Stimulated activated CD8-positive, alpha-beta memory T cell treated with anti-CD3 and anti-CD28 coated beads, Interleukin-4, amount 100 ng/mL, for 24 hours (primary cell): ENCODE measurements at places on chromosomes 1 and 21.
A peak's percentile ranks its signal among the peaks of the same experiment; 100 is the strongest.

- DNase-seq = no peak
Observed at GRCh38 chr1:97989094-97989680, 68.4 kb upstream of the DPYD start.

GRCh38 chr1:95984798-95985374, 736.7 kb upstream of the PTBP2 start:
- DNase-seq = no peak

DNA sequence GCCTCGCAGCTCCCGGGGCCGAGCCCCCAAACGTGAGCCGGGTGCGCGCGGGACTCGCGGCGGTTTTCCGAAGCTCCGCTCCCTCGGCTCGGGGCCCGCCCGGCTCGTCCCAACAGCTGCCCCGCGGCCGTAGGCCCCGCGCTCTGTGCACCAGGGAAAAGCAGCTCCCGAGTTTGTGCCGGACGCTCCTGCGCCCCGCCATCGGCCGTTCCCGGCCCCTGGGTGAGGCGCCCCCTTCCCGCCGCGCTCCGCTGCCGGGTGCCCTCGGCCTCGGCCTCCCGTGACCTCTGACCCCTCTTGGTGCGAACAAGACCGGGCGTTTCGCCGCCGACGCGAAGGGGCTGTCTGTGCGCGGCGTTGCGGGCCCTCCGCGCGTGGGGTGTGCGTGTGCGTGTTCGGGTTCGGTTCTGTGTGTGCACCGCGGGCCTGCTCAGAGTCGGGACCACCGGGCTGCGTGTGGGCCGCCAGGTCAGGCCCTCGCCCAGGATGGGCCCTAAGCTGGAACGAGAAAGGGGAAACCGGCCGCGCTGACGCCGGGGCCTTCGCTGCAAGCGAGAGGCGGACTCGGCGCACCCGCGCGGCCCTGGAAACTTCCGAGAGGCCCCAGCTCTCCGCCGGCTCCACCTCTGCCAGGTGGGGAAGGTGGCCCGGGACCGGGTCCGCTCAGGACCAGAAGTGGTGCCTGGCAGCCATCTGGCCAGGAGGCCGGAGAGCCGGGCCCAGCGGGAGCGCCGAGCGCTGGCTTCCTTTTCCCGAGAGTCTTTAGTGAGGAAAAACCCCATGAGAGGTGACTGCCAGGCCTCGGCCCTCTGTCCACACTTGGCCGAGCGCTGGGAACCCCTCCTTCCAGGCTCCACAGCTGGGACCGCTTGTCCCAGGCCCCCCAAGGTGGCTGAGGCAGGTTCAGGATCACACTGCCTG, 1.9 kb downstream of the PRDM16 start:
- no peak for DNase-seq

DNA sequence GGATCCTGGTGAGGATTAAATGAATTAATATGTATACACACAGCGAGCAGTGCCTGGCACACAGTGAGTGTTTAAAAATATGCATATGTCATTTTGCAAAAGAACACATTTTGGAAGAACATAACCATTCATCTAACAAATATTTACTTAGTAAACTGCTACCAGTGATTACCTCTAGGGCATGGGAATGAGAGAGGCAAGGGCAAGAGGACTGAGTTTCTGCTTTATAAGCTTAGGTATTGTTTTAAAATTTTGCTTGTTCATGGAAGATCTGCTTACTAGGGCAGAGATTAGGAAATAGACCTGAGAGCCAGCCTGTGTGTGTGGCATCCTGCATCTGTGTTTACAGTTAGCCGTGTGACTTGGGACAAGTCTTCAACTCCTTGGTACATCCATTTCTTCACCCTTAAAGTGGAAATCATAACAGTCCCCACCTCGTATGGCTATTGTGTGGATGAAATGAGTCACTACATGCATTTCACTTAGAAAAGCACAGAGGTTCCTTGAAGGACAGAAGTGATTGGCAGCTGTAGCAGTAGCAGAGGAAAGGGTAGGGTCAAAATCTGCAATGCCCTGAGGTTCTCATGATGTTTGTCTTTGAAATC, 198.5 kb upstream of the FMN2 start:
- no peak for DNase-seq

- DNase-seq = no peak
Observed at GRCh38 chr21:41837756-41838297, 41.3 kb downstream of the PRDM15 start.

DNA sequence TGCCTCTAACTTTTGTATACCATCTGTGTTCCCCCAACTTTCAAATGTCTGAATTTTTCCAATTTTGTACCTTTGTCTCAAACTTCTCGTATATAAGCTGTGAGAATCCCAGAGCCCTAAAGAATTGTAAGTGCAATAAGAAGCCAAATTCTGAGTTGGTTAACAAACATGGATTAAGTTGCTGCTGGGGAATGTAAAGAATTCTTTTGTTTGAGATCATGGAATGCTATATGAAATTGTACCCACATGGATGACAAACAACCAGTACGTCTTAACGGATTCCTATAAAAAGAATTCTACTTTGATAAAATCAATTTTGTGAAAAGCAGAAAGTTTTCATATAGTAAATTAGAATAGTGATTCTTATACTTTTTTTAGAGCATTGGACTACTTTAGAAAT, 72.4 kb upstream of the CYP2J2 start:
- no peak for DNase-seq

GRCh38 chr21:33027401-33028286, 1.9 kb downstream of the OLIG2 start:
- no peak for DNase-seq

DNA sequence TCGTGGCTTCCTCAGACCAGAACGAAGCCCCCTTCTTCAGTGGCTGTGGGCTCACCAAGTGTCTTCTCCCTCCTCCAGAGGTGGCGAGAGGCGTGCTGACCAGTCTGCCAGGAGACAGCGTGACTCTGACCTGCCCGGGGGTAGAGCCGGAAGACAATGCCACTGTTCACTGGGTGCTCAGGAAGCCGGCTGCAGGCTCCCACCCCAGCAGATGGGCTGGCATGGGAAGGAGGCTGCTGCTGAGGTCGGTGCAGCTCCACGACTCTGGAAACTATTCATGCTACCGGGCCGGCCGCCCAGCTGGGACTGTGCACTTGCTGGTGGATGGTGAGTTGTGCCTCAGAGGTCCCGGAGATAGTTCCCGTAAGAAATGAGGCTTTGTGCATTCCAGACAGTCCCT, 24.0 kb downstream of the IL6R start:
- no peak for DNase-seq

GRCh38 chr1:97739596-97740103, 181.2 kb downstream of the DPYD start:
- DNase-seq = no peak

DNA sequence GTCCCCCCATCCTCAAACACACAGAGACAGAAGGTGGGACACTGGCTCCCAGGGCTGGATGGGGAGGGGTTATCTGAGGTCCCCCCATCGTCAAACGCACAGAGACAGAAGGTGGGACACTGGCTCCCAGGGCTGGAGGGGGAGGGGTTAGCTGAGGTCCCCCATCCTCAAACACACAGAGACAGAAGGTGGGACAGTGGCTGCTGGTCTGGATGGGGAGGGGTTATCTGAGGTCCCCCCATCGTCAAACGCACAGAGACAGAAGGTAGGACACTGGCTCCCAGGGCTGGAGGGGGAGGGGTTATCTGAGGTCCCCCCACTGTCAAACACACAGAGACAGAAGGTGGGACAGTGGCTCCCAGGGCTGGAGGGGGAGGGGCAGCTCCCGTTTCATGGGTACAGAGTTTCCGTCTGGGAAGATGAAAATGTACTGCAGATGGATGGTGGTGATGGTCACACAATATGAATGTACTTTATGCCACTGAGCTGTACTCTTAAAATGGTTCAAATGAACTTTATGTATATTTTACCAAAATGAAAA, 69.2 kb downstream of the SCCPDH start:
- DNase-seq = no peak

DNA sequence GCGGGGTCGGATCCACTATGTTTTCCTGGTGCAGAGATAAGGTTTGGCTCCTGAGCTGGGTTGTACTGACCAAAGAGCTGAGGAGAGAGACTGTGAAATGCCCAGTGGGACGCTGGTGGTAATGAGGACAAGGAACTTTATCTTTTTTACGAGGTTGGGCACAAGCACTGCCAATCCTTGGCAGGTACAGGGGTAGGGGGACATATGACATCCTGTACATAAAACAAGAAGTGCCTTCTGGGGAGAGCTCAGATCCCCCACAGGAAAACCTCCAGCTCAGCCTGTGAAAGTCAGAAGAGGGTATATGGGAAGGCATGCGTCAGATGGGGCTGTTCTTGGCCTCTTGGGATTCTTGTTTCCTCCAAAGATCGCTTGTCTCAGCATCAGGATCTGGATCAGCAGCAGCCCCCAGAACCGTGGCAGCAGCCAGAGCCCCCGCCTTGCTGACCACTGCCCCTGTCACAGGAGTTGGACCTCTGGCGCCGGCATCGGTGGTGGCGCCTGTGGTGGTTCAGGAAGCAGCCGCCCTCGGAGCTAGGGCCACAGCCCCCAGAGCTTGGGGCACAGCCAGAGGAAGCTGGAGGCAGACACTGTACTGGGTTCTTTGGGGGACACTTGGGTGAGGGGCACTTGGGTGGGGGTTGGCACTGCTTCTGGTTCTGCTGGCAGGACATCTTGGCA, 905 bp downstream of the LCE3E start:
- DNase-seq = no peak

DNA sequence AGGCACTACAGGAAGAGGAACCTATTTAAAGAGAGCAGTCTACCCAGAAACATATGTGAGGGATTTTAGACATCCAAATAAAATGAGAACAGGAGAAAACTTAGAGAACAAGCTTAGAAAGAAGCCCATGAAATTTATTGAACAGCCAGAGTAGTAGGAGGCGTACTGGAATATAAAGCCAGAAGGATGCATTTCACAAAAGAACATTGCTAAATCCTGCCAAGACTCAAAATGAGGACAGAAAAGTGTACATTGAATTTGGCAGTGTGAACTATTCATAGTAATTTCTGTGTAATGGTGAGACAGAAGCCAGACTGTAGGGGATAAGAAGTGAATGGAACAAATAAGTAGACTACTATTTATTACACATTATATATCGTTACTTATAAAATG, 22.5 kb downstream of the CEPT1 start:
- DNase-seq = no peak

- DNase-seq = no peak
Observed at GRCh38 chr1:41430582-41430981, 53.9 kb downstream of the EDN2 start.

- DNase-seq = no peak
Observed at GRCh38 chr1:88647749-88648415, 36.2 kb upstream of the PKN2 start.

GRCh38 chr21:35587841-35588380, 472.4 kb downstream of the SETD4 start:
- DNase-seq = no peak

- no peak for DNase-seq
Observed at GRCh38 chr1:229879746-229880145, 187.3 kb upstream of the GALNT2 start.

GRCh38 chr1:48089356-48089891, 92.2 kb upstream of the TRABD2B start:
- no peak for DNase-seq

- DNase-seq = no peak
Observed at GRCh38 chr21:34782506-34783360, 113.9 kb downstream of the CLIC6 start.

DNA sequence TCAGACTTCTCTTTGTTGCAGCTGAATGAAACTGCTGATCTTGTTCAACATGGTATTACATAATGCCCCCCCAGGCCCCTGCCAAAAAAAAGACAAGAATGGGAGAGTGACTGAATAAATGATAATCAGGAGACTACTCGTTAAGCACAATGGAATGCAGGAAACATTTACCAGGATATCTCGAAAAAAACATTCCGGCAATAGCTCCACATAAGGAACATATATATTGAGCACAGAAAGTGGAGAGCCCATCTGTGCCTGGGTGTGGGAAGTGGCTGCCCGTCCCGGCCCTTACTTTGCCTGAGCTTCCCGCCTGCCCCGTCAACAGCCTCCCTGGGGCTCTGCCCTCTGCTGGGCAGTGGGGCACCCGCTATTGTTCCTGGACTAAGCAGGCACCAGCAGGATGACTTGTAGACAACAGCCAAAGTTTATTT, 13.3 kb downstream of the TRIM11 start:
- DNase-seq = no peak

GRCh38 chr1:109629372-109630030, 9.9 kb downstream of the AMPD2 start:
- DNase-seq = no peak

DNA sequence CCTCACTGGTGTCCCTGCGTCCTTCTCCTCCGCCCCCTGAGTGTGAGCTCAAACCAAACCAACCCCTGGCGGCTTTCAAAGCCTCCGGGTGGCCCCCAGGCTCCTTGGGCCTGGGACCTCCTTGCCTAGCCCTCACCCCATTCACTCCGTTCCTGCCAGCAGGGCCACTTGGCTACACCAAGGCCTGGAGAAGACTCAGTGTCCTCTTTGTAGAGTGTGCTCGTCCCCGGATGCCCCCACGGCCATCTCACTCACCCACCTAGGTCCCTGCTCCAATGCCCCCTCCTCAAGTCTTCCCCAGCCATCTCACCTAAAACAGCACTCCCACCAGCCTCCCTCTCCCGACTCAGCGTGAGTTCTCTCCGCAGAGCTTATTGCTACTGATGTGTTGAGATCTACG, 7.2 kb upstream of the CCDC27 start:
- DNase-seq = no peak

DNA sequence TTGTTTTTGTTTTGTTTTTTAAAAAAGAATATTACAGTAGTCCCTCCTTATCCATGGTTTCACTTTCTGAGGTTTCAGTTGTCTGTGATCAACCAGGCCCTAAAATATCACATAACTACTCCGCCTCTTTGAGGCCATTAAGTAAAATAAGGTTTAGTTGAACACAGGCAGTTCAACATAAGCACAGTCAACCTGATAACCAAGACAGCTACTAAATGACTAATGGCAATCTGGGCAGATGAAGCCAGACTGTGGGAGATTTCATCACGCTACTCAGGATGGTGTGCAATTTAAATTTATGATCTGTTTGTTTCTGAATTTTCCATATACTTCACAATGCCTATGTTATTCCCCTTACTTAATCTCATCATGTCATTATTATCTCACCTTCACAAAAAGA, 30.1 kb downstream of the LDLRAD1 start:
- DNase-seq = no peak

- DNase-seq = no peak
Observed at GRCh38 chr1:212977781-212978645, 27.7 kb downstream of the VASH2 start.

GRCh38 chr1:15261155-15262002, 14.4 kb downstream of the FHAD1 start:
- DNase-seq = no peak

DNA sequence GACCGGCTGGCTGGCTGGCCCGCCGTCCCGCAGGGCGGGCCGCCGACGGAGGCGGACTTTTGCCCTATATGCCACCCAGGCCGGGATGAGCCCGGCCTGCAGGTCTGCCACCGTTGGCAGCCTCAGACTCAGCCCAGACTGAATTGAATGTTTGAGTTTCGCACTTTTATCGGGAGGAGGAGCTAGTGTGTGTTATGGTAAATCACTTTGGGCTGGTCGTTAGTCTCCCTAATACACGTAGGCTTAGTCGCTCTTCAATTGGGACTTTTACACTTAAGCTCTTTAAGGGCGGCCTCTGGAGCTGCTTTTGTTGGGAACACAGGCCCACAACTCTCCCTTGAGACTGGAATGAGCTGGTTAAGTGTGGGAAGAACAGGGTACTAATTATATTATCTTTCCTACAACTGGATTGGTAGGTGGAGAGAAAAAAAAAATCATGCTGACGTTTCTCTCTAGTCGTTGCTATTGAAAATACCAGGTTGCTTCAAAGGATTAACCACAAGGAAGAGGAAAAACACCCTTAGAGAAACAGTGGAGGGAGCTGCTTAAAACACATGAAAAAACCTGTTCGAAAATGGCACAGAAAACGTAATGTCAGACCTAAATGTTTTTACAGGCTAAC, 1.4 kb upstream of the IRF2BP2 start:
- DNase-seq = peak; percentile 23
